Stimulated activated CD4-positive, alpha-beta T cell treated with anti-CD3 and anti-CD28 coated beads, Interleukin-1b, Interleukin-23, amount 100 ng/mL, for 1 hour (primary cell): ENCODE measurements at places on chromosomes 6 and 20.

DNA sequence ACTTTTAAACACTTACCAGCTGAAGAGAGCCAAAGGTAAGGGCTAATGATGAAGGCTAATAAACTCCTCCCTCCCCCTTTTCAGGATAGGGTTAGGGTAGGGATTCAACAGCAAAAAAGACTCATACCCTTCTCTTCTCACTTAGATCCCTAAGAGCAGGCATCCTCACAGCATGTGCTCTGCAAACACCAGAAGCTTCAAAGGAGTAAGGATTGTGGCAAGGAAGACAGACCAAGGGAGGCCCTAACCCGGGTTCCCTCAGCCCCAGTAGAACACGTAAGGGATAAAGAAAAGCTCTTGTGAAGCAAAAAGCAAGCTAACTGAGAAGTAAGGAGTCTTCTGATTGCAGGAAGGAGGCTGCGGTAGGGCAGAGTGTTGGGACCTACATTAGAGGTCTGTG lies 11.6 kb downstream of the MAP3K7 start:
- DNase-seq = no peak

DNA sequence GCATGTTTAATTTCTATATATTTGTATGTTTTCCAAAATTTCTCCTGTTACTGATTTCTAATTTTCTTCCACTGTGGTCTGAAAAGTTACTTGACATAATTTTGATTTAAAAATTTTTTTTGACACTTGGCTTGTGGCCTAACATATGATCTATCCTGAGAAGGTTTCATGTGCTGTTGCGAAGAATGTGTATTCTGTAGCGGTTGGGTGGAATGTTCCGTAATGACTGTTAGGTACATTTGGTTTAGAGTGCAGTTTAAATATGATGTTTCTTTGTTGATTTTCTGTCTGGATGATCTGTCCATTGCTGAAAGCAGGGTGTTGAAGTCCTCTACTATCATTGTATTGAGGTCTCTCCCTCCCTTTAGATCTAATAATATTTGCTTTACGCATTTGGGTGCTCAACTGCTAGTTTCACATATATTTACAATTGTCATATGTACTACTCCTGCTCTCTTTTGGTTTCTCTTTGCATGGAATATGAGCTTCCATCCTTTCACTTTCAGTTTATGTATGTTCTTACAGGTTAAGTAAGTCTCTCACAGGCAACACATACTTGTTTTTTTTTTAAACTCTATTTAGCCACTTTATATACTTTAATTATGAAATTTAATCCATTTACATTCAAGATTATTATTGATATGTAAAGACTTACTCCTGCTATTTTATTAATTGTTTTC lies 19.5 kb upstream of the EDN1 start:
- no peak for DNase-seq

DNA sequence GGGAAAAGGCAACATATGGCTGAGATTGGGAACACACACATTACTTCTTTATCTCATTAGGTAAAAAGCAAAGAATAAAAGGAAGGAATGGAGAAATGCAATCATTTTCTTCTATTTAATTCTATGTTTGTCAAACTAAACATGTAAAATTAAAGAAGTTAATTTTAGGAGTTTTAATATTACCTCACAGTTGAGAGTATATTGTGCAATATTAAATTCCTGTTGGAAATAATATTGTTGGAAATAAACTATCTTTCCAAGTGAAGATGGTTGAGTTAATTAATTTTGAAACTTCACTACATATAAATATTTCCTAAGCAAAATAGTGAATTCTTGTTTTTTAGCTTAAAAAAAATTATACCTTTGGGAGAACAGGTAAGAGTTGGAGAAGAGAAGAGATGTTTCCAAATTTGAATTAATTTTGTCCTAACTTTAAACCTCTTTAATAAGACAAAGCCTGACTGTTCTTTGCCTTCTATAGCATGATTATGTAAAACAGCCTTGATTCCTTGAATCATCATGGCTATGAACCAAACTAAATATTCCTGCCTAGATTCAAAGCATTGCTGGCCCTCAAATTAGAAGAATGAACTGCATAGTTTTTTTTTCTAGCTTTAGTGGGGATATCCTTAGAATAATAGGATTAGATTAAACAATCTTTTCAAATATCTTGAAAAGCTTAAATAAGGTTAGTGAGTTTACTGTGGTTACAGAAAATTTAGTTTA lies 1349.1 kb upstream of the ADGRB3 start:
- DNase-seq = no peak

GRCh38 chr20:23340524-23340923 lies 10.1 kb upstream of the NXT1 start:
- DNase-seq = no peak

- no peak for DNase-seq
Measured at GRCh38 chr6:5905431-5906339, 101.0 kb downstream of the NRN1 start.

DNA sequence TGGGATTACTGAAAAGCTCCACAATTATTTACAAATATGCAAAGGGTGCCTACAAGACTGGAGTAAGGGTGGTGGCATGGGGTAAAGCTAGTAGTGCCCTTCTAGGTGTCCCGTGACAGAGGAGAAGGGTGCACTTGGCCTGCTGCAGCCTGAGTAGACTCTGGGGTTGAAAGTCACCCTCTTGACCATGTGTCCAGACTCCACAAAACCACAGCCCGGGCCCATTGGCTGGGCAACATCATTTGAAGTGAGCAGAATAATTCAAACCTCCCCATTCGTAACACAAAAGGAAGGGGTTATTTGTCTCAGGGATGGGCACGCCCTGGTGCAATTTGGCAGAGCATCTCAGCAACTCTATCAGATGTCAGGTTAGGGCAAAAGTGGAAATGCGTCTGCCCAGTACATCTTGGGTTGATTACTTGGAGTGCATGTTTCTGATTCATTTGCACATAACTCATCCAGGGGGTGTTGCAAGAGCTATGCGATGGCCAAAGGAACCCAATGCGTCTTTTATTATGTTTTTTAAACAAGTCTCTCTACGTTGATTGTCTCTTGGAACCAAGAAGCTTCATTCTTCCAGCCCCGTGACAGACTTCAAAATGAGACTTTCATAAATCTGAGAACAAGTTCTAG lies 56.7 kb downstream of the ISM1 start:
- no peak for DNase-seq

DNA sequence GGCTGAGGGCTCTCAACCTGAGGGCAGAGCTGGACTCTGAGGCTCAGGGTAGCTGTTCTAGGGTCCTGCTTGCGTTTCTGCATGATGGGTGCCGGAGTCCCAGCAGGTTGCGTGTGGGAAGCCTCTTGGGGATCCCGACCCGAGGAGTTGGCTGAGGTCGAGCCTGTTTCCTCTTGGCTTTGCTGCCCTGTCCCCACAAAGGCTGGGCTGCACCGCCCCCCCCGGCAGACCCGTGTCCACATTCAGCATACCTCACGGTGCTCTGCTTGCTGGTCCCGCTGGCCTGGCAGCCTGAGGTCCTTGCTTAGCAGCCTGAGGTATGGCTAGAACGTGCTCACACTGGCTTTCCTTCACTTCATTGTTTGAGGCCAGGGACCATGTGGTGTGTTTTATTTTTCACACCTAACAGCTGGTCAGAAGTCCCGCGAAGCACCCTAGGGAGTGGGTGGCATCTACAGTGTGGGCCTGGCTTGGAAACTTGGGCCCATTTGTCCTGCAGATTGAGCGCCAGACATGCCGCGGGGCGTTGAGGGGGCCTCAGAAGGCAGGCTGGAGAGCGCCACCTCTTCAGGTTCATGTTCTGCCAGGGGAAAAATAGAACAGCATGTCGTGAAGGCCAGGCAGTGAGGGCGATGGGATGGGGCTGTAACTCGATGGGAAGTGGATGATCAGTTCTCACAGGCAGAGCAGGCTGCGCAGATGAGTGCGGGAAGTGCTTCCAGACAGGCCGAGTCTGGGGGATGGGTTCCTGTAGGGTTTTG lies 9.5 kb downstream of the LSM14B start:
- no peak for DNase-seq

DNA sequence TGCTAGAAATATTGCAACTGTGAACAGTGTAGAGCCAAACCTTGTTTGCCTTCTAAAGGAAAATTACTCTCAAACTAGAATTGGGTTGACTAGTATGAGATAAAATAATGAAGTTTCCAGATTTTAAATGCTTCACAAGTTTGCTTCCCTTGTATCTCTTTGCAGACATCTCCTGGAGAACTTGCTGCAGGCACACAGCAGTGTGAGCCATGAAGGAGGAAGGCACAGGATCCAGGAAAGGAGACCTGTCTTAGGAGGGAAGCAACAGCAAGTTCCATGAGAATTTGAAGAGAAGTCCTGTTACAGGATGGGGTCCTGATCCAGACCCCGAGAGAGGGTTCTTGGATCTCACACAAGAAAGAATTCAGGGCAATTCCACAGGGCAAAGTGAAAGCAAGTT lies 115.9 kb downstream of the BMP7 start:
- DNase-seq = no peak

- DNase-seq = no peak
Measured at GRCh38 chr20:58239216-58239615, 10.8 kb upstream of the ANKRD60 start.

DNA sequence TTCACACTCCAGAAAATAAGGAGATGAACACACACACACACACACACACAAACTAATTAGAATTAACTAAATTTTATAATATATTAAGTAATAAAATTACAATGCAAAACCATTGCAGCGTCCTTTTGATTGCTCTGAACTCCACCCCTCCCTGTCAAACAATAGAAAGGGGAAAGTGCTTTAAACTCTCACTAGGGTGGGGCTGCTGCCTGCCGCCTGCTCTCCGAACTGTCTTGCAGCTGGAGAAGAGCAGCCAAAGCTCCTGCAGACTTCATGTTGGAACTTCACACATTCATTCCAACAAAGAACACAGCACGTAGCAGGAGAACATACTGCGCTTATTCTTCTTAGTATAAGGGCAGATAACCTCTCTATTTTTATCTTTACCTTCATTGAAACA lies 83.2 kb downstream of the GCLC start:
- no peak for DNase-seq

DNA sequence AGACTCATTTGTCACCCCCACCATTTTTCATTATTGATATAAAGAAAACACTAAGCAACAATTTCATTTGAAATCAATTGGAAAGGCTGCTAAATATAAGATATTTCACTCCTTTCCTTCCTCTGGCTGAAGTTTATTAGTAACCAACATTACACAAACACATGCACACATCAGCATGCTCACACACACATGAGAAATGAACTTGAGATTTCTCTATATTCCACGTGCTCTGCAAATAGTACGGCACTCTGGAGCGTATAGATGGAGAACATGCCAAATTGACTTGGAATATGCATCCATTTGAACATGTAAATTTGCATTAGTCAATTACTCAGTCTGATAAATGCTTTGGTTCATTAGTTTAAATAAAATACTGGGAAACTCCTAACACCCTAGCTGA lies 37.1 kb upstream of the F13A1 start:
- DNase-seq = no peak

GRCh38 chr6:147158881-147159280 lies 45.3 kb upstream of the STXBP5 start:
- no peak for DNase-seq

- no peak for DNase-seq
Measured at GRCh38 chr6:125773387-125774341, 17.1 kb upstream of the NCOA7 start.

- no peak for DNase-seq
Measured at GRCh38 chr6:87154641-87154992, 748 bp upstream of the ZNF292 start.

GRCh38 chr6:32882879-32883250 lies 28.9 kb downstream of the PSMB9 start:
- DNase-seq = no peak

- no peak for DNase-seq
Measured at GRCh38 chr6:121503589-121503991, 68.1 kb downstream of the GJA1 start.

GRCh38 chr20:33034115-33034514 lies 2.7 kb downstream of the BPIFB6 start:
- no peak for DNase-seq
